Muscle of arm (tissue), 14 donors: ENCODE measurements at places on chromosomes 4 and X.

DNA sequence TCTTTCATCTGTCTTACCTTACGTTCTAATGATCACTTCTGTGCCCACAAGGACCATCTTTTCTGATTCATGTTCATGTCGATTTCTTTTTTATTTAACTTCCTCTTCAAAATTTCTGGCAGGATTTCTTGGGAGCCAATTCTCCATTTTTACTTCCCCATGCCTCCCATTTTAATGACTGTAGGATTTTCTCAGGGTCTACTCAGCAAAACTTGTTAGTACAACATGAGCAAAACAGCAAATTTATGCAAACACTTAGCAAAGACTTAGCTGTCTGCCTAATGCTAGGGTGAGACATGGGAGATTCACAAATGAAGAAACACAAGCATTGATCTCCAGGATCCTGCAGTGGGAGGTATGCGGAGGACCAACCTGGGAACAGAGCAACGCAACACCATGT is 5.5 kb downstream of the CD38 start:
- no peak for DNase-seq

GRCh38 chr4:55001538-55001937 is 123.9 kb downstream of the KDR start:
- no peak for DNase-seq

DNA sequence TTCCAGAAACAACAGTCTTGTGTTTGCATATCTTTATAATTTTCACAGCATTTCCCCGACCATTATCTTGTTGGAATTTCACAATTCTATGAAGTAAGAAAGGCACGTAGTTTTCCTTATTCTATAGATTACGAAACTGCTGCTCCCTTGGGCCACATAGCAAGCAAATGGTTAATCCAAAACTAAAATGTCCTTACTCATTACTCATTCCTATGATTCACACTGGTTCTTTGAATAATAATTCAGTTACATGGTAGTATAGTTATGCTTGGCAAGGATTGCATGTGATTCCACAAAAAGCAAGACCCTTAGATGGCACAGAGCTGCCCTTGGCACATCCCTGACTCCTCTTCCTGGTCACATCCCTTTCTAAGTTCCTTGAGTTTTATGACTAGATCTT is 51.2 kb downstream of the OR13H1 start:
- DNase-seq = no peak

DNA sequence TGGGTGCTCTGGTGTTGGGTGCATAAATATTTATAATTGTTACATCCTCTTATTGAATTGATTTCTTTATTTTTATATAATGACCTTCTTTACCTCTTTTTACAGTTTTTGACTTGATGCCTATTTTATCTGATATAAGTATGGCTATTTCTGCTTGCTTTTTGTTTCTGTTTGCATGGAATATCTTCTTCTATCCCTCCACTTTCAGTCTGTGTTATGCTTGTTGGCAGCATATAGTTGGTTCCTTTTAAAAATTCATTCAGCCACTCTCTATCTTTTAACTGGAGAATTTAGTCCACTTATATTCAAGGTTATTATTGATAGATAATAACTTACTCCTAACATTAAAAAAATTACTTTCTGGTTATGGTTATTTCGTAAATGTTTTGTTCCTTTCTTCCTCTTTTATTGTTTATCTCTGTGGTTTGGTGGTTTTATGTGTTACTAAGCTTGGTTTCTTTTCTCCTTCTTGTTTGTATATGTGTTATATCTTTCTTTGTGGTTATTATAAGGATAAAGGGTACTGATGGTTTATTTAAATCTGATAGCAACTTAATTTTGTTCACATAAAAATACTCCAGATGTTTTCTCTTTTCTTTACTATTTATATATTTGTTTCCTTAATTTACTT is 69.5 kb downstream of the IL15 start:
- no peak for DNase-seq
